ENCODE measurements at places on chromosomes 3 and 15.

- DNase-seq = no peak
Observed at GRCh38 chr3:184275381-184275701, 481 bp upstream of the ECE2 start.

GRCh38 chr15:31241888-31242522 lies 84.6 kb upstream of the KLF13 start:
- no peak for DNase-seq

DNA sequence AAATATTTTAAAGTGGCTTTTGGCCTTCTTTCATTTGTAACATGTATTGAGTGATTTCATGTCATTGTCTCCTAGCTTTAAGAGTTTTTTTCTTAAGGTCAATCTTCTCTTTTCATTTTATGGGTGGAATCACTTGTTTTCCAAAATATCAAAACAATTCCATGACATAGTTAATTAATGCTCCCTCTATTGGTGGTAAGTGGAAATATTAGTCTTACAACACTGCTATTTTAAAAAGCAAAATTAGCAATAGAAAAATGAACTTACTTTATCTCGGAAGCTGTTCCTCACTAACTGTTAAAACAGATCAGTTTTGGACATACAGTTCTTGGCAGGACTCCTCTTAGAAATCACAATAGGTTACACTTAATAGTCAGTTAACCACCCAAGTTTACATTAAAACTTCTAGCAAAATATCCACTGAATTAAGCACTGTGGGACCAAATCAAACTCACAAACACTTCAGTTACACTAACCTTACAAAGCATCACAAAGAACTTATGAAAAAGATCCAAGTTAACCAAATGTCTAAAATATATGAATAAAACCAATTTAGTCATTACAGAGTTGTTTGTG lies 42.4 kb downstream of the TIGIT start:
- DNase-seq = no peak

- no peak for DNase-seq
Observed at GRCh38 chr15:50798684-50799083, 33.2 kb upstream of the SPPL2A start.

- no peak for DNase-seq
Observed at GRCh38 chr3:177855021-177855420, 657.7 kb upstream of the TBL1XR1 start.

GRCh38 chr3:129013491-129013891 lies 12.4 kb downstream of the EFCC1 start:
- no peak for DNase-seq

DNA sequence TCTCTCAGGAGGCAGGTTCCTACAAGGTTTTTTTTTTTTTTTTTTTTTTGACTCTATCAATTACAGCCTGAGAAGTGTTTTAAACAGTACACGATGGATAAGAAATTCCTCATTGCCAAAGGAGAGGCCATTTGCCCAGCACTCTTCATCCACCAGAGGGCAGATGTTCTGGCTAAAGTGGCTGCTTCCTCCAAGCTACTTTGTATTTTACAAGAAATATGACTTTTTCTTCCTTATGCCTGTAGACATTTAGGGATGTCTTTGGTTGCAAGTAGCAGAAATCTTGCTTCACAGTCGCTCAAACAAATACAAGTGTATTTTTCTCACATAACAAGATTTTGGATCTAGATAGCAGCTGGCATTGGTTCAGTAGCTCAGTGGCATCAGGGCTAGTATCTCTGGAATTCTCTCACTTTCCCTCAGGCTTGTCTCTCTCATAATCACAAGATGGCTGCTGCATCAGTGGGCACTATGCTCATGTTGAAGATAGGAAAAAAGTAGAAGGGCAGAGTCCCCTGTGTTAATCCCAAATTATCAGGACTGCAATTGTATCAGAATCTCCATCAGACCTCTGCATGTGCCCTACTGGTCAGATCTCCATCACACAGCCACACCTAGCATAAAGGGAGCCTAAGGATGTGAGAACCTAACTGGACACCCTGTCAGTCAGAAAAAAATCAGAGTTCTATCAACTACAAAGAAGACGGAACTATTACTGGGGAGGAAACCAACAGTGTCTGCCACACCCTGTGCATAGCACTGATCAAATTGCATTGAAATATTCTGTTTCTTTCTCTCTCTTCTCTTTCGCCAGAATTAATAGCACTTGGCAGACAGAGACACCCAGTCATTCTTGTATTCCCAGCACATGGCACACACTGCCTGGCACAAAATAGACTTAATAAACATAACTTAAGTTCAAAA lies 138.9 kb upstream of the COL8A1 start:
- peak; percentile 71 for DNase-seq

- peak; percentile 8 for DNase-seq
Observed at GRCh38 chr3:39541917-39542329, 74.4 kb downstream of the MOBP start.

GRCh38 chr3:20186600-20187004 lies 596 bp upstream of the SGO1 start:
- peak; percentile 16 for DNase-seq

GRCh38 chr3:119177321-119177720 lies 3.9 kb downstream of the UPK1B start:
- no peak for DNase-seq

- DNase-seq = peak; percentile 52
Observed at GRCh38 chr3:69385723-69386555, at the start of gene FRMD4B. Gene FRMD4B (minus strand): TSS chr3:69386088. CDS start chr3:69385989, 99 bp downstream.

DNA sequence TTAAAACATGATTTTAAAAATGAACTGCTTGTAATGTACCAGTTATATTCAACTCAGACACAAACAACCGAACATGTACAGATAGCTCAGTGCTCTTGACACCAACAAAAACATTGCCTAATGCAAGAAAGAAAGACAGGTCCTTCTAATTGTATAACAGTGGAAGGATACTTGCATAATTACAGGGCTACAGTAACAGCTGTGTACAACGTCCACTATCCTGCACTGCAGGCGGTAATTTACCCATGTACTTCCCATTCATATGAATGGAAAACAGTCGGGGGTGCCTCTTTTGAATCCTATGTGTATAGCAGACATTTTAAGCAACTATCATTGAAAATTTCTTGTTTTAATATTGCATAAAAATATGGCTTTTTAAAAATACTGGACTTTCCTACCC lies 41.1 kb upstream of the PLSCR5 start:
- no peak for DNase-seq

GRCh38 chr15:99434506-99435112 lies 131.2 kb upstream of the MEF2A start:
- DNase-seq = no peak

- no peak for DNase-seq
Observed at GRCh38 chr3:14241716-14242115, 63.1 kb downstream of the LSM3 start.

All from fibroblast of skin of back (primary cell).